ENCODE measurements at places on chromosomes 12 and 14. TPM values are rescaled to one million over a fixed set of nuclear protein-coding genes. Genes with fewer than 3 reads are reported as not detected.

TEX52 gene
- not detected for total RNA-seq

SLC38A4 gene
- not detected for total RNA-seq

SLC6A13 gene
- total RNA-seq = not detected

LRP1 gene
- total RNA-seq = 3.8 TPM

PMEL gene
- total RNA-seq = 0.42 TPM

MYH6 gene
- not detected for total RNA-seq

ANKRD52 gene
- 66.3 TPM for total RNA-seq

GPRC5D gene
- not detected for total RNA-seq

INHBC gene
- total RNA-seq = not detected

RNASE4 gene
- 6.9 TPM for total RNA-seq

LGMN gene
- 62.6 TPM for total RNA-seq

C12orf50 gene
- total RNA-seq = 0.30 TPM

CEBPE gene
- total RNA-seq = not detected

TAS2R42 gene
- not detected for total RNA-seq

AKAP3 gene
- 0.62 TPM for total RNA-seq

PZP gene
- total RNA-seq = 0.88 TPM

SCNN1A gene
- 0.18 TPM for total RNA-seq

HHIPL1 gene
- 2.0 TPM for total RNA-seq

REP15 gene
- total RNA-seq = 4.8 TPM

DAO gene
- total RNA-seq = not detected
